Kidney epithelial cell (primary cell): ENCODE measurements at places on chromosomes 6 and 20.

DNA sequence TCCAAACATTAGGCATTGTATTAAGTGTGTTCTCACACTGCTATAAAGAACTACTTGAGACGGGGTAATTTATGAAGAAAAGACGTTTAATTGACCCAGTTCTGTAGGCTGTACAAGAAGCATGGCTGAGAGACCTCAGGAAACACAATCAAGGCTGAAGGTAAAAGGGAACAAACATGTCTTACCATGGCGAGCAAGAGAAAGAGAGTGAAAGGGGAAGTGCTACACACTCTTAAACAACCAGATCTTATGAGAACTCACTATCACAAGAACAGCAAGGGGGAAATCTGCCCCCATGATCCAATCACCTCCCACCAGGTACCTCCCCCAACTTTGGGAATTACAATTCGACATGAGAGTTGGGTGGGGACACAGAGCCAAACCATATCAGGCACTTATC is 86.6 kb upstream of the TOP1 start:
- no peak for DNase-seq

- no peak for DNase-seq
Observed at GRCh38 chr6:125112934-125113333, 40.6 kb upstream of the TPD52L1 start.

DNA sequence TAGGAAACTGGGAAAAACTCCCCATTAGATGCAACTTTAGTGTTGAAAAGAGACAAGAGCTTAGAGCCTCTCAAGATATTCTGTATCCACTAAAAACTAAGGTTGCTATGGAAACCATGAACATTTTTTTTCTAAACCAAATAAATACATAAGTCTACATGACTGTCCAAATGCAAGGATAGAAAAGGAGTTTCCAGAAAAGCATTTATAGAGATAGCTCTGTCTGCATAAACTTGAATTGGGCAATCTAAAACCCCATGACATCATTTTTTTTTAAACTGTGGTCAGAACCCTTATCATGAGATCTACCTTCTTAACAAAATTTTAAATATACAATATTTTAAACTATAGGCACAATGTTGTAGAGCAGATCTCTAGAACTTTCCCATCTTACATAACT is 36.4 kb upstream of the FAM83B start:
- no peak for DNase-seq

DNA sequence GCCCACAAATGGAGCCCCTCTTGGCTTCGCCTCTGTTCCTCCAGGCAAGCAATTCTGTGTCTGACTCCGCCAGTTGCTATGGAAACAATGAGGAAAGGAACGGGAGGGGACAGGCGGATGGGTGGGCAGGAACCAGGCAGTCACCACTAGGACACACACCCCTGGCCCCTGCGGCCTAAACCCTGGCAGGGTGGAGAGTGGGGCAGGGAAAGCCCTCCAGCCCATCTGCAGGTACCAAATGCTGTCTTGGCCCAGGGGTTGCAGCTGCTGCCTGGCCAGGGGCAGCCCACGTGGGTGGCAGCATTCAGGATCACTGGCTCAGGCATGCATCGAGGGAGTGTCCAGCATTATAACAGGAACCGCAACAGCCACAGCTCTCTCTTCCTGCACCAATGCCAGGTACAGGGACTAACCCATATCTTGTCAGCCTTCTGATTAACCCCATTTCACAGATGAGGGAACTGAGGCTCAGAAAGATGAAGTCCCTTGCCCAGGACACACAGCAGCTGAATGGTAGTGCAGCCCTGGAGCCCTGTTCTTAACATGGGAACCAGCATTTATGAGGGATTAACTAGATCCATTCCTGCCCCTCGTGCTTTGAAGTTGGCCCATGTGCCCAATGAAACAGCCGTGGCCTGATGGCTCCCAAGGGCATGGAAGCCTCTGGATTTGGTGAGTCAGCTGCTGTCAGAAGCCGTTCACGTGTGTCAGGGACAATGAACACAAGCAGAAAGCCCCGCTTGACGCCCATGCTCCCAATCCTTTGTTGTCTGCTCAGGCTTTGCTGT is 66.3 kb downstream of the NOL4L start:
- DNase-seq: no peak

DNA sequence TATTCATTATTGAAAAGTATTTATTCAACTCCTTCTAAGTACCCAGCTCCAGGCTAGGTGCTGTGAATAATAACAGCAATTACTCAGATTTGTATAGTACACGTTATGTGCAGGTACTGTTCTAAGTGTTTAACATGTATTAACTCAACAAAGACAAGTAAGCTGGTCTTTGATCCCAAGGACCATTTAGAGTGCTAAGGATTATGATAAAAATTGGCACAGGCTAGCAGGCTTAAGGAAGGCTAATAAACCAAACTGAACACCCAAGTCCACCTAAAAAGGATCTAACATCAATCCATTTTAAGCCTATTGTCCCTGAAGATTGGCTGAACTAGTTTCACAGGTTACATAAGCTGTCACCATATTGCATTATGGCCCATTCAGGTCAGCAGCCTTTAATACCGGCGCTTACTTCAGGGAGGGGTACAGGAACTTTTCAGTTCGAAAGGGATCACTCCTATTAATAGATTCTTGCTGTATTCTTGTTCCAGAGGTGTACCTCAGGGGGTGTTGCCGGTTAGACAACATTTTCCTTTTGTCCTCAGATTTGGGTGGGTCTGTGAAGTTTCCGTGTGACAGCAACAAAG is 99.0 kb upstream of the GMDS start:
- no peak for DNase-seq

- DNase-seq: no peak
Observed at GRCh38 chr6:27250277-27251111, 3.0 kb downstream of the PRSS16 start.

DNA sequence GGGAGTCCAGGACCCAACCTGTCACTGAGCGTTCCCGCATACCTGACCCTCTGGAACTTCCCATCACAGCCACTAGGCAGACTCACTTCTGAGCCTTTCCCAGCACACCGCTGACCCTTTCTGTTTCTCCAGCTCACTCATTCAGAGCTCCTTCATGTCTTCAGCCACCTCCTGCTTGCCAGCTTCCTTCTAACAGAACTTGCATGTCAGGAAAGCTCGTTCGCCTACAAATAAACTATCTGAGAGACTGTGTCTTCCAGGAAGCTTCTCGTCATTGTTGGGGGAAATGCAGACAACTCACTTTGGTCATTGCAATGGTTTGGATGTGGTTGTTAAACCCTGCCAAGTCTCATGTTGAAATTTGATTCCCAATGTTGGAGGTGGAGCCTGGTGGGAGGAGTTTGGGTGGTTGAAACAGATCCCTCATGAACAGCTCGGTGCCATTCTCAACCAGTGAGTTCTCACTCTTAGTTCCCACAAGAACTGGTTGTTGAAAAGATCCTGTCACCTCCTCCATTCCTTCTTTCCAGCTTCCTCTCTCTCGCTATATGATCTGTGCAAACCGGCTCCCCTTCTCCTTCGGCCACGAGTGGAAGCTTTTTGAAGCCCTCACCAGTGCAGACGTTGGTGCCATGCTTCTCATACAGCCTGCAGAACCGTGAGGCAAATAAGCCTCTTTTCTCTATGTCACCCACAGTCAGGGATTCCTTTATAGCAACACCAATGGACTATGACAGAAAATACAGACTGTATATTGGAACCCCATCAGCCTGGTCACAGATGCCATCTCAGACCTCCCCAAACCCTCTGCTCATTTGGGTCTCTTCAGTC is 1.4 kb upstream of the MUC21 start:
- DNase-seq: peak; percentile 70

DNA sequence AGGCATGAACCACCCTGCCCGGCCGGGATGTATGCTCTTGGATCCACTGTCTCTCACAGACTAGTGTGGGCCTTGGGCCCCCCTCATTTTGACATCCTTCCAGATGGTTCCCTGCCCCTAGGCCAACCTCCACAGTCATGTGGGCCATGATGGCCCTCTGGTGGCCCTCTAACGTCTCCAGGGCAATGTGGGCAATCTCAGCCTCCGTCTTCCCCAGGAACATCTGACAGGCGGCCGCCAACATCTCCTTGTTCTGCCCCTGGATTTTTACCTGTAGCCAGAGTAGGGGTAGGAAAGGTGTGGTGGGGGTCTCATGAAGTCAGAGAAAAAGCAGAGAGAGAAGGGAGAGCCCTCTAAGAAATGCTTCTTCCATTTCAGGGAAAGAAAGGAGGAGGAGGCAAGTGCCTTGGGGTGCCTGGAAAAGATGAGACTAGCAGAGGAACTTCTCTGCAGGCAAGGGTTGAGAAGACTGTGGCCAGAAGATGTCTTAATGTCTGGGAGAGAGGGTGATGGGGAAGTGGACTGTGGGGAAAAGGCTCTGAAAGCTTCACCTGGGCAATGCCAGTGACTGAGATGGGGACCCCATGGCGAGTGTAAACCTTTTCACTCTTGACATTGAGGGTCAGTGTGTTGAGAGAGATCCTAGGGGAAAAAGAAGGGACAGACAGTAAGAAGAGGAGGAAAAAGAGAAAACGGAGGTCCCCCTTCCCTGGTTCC is 1.3 kb downstream of the FLOT1 start:
- DNase-seq: no peak

DNA sequence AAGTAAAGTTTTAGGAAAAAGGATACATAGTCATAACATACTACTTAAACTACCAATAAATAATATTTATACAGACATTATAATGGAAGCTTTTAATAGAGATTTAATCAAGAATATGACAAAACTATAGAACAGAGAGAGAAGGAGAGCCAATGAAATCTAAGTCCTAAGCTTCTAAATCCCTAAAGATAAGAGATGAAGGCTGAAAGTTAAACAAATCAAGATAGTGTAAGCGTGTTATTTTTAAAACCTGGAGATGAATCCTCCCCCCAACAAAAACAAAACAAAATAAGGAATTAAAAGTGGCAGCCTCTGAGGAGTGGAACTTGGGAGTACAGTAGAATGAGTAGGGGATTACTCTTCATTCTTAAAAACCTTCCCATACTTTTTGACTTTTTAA is 145.9 kb downstream of the TBC1D32 start:
- no peak for DNase-seq

DNA sequence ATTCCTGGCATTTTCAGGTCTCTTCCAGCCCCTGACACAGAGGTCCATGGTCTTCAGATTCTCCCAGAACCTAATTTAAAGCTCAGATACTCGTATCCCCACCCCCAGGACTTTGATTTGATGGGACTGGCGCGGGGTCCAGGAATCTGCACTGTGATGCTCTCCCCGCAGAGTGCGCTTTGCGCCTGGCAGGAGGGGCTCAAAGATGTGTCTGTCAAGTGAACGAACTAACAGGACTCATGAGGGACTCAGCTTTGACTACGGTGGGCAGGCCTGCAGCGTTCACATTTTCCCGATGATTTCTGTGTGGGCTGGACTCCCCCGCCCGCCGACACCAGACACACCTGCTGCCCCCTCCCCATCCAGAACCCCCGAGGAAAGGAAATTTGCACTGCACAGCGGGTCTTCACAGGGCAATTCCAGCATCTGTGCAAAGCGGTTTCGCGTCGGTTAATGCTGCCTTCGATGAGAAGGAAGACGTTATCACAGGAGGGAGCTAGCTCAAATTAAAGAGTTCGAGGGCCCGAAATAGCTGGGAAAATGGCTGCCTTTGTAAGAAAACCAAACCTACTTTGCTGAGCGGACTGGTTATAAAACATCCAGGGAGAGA is 90.2 kb downstream of the ZDHHC14 start:
- no peak for DNase-seq

- DNase-seq: peak; percentile 31
Observed at GRCh38 chr6:111477481-111477938, 5.5 kb downstream of the REV3L start.

- peak; percentile 97 for DNase-seq
Observed at GRCh38 chr20:10857352-10858070, 183.7 kb upstream of the JAG1 start.

- no peak for DNase-seq
Observed at GRCh38 chr20:44016525-44016924, 101.9 kb downstream of the TOX2 start.

- no peak for DNase-seq
Observed at GRCh38 chr6:104506429-104506828, 353.3 kb downstream of the HACE1 start.
